ENCODE measurements at places on chromosomes 16 and 17.

- H3K27me3 ChIP-seq = no peaks in the 10 kb centered on the region
- no peaks in the 10 kb centered on the region for H3K36me3 ChIP-seq
- DNase-seq = no peak
- no peaks in the 10 kb centered on the region for H3K4me1 ChIP-seq
Measured at GRCh38 chr17:43461185-43461584, 22.6 kb upstream of the DHX8 start.

DNA sequence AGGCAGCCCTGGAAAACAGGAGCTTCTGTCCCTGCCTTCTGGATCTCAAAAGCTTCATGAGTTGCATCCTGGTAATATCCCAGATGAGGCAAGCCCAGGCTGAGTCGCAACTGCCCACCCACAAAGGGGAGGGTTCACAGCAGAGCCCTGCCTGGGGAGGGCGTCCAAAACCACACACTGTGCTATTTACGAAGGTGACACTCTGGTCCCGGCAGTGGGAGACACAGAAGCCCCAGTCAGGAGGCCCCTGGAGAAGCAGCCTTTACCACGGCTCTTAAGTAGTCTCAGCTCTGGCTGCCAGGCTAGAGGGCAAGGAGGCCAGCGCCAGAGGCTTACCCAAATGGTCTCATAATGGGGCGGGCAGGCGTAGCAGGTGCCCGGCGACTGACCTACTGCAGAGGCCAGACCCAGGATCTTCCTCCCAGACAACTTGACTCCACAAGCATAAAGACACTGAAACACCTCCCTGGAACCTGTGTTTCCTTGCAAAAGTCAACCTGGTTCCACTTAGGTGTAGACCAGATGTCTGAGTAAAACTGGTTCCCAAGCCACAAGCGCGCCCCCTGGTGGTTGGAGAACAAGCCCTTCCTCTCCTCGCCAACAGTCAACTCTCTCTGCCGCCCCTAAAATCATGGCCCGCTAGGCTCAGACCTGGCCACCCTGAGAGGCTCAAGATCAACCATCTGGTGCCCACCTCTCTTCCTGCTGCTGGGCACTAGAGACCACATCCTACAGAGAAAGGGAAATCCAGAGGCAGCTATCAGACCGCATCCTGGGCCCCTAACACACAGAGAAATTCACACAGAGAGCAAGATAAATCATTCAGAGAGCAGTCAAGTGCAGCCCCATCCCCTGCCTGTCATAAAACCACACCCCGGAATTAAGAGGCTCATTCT is 5.2 kb downstream of the AXIN2 start:
- no peak overlapping the region for H3K4me3 ChIP-seq
- H3K36me3 ChIP-seq = peaks cover 8% of the 10 kb centered on the region
- no peak overlapping the region for H3K27ac ChIP-seq

- DNase-seq = no peak
- H3K27ac ChIP-seq = no peak overlapping the region
- peaks cover 14% of the 10 kb centered on the region for H3K36me3 ChIP-seq
Measured at GRCh38 chr17:4301066-4301465, 37.3 kb upstream of the ANKFY1 start.

DNA sequence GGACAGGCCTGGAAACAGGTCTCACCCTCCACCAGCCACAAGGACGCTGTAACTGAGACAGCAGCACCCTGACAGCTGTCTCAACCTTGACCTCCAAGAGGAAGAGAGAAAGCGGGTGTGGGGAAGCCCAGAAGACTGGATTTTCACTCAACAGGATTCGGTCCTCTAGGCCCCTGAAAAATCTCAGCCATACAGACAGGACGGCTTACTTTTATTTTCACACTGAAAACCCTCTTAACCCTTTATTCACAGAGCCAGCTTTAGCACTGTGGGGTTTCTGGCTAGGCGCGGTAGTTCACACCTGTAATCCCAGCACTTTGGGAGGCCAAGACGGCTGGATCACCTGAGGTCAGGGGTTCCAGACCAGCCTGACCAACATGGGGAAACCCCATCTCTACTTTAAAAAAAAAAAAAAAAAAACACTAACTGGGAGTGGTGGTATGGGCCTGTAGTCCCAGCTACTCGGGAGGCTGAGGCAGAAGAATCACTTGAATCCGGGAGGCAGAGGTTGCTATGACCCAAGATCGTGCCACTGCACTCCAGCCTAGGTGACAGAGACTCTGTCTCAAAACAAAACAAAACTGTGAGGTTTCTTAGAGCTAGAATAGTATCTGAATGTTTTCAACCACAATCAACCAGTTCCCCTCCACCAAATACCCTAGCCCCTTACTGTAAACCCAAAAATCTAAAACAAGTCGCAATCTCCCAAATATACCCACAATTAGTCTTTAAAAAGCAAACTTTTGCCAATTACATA is 5.3 kb downstream of the ANKRD11 start:
- no peaks in the 10 kb centered on the region for H3K36me3 ChIP-seq
- H3K4me1 ChIP-seq = peaks cover 58% of the 10 kb centered on the region
- no peak for DNase-seq
- H3K27ac ChIP-seq = peak overlapping the region; percentile 23

DNA sequence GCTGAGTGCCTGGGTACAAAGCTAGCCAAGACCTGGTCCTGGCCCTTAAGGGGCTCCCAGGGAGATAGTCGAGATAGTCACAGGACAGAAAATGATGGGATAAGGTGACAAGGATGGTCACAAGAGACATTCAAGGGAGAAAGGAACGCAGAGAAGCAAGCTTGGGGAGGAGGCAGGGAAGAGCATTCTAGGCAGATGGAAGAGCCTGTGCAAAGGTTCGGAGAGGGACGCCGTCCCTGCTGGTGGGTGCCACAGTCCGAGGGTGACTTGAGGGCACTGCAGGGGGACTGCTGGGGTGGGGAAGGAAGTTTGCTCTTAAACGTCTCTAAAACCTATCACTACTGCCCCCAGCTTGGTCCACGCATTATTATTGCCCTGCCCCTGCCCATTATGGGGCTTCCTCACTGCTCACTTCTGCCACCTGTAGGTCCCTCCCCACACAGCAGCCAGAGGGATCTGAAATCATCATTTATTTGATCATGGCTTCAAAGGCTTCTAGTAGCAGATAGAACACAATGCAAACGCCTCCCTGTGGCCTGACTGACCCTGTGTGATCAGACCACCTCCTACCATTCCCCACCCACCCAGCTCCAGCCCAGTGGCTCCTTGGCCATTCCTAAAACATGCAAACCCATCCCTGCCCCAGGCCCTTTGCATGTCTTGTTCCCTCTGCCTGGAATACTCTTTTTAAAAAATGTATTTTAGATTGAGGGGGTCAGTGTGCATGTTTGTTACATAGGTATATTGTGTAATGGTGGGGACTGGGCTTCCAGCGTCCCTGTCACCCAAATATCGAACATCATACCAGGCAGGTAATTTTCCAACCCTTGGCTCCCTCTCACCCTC is 60.3 kb downstream of the RMI2 start:
- H3K27ac ChIP-seq = no peak overlapping the region
- no peak overlapping the region for H3K4me3 ChIP-seq
- no peaks in the 10 kb centered on the region for H3K27me3 ChIP-seq
- no peaks in the 10 kb centered on the region for H3K36me3 ChIP-seq
- peak; percentile 25 for DNase-seq

DNA sequence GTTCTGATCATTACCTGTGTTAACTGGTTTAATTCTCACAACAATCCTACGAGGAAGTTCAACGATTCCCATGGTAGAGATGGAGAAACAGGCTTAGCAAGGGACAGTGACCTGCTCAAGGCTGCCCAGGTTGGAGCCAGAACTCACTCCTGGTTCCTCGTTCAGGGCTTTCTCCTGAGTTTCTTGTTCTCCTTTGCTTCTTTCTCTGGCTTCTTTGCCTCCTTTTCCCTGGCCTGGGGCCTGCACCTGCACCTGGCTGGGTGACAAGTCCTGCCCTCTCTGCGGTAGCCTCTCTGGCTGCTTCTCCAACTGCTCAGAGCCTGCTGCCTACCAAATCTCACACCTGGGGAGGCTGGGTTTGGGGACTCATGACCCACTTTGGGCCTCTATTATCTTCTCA is 2.8 kb downstream of the CCL22 start:
- H3K27ac ChIP-seq = no peak overlapping the region
- DNase-seq = no peak
- H3K27me3 ChIP-seq = no peaks in the 10 kb centered on the region
- H3K4me1 ChIP-seq = no peaks in the 10 kb centered on the region

DNA sequence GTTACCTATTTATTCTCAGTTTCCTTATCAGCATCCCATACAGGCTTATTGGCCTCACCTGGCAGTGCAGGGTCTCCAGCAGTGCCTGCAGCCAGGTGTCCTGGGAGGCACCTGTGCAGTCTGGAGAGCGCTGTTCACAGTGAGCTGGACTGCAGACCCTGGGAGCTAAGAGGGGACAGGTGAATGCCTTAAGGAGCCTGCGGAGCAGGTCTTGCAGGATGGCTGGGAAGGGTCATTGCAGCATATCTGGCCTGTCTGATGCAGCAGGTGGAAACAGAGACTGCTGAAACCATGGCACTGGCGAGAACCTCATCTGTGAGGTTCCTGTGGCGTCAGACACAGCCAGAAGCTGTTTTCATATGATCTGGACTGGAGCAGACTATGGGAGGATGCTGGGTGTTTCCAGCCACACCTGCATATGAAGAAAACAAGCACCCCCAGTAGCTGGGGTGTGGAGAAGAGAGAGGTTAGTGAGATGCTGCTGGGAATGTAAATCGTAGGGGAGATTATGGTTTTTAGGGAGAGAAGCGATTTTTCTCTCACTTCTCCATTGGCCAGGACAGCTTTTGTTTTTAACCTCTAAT is 77.0 kb downstream of the NTN1 start:
- H3K27me3 ChIP-seq = no peaks in the 10 kb centered on the region
- no peak overlapping the region for H3K4me3 ChIP-seq
- no peaks in the 10 kb centered on the region for H3K36me3 ChIP-seq
- no peak for DNase-seq
- H3K4me1 ChIP-seq = no peaks in the 10 kb centered on the region
- H3K27ac ChIP-seq = no peak overlapping the region

DNA sequence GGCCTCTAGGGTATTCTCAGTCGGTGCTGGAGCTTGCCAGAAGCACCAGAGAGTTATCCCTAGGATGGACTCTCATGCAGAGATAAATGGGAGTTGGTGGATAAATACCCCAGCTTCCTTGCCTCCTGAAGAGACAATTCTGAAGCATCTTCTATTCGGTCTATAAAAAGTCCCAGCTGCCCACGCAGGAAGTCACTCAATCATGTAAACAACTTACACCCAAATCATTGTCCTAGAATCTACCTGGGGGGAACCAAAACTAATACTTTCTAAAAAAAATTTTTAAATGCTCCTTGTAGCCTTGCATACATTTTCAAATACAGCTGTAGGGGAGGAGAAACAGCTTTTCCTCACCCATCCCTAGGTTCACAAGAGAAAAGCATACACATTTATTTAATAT is 66.6 kb upstream of the ELAC2 start:
- no peaks in the 10 kb centered on the region for H3K4me1 ChIP-seq
- no peak overlapping the region for H3K27ac ChIP-seq
- H3K36me3 ChIP-seq = no peaks in the 10 kb centered on the region

GRCh38 chr17:74387365-74388218 is 20.3 kb downstream of the GPR142 start:
- no peak for DNase-seq
- no peaks in the 10 kb centered on the region for H3K27me3 ChIP-seq
- no peak overlapping the region for H3K4me3 ChIP-seq
- no peak overlapping the region for H3K27ac ChIP-seq
- no peaks in the 10 kb centered on the region for H3K36me3 ChIP-seq

- H3K27me3 ChIP-seq = no peaks in the 10 kb centered on the region
- no peak overlapping the region for H3K27ac ChIP-seq
- H3K4me3 ChIP-seq = no peak overlapping the region
Measured at GRCh38 chr17:63258785-63259184, 187.3 kb downstream of the CYB561 start.

- H3K4me3 ChIP-seq = no peak overlapping the region
- H3K27me3 ChIP-seq = no peaks in the 10 kb centered on the region
- DNase-seq = no peak
- H3K27ac ChIP-seq = no peak overlapping the region
Measured at GRCh38 chr16:74053312-74053711, 243.3 kb upstream of the PSMD7 start.

GRCh38 chr16:9374061-9374460 is 282.6 kb downstream of the HAPSTR1 start:
- DNase-seq = no peak
- H3K36me3 ChIP-seq = no peaks in the 10 kb centered on the region
- H3K4me3 ChIP-seq = no peak overlapping the region
- no peak overlapping the region for H3K27ac ChIP-seq

- no peak for DNase-seq
- H3K4me3 ChIP-seq = no peak overlapping the region
- no peaks in the 10 kb centered on the region for H3K27me3 ChIP-seq
- no peaks in the 10 kb centered on the region for H3K4me1 ChIP-seq
- H3K27ac ChIP-seq = no peak overlapping the region
Measured at GRCh38 chr17:80939151-80940145, 52.2 kb upstream of the CHMP6 start.

GRCh38 chr17:74842599-74843351 is 16.9 kb downstream of the GRIN2C start:
- DNase-seq = no peak
- no peaks in the 10 kb centered on the region for H3K27me3 ChIP-seq
- H3K27ac ChIP-seq = peak overlapping the region; percentile 66
- H3K4me3 ChIP-seq = peak overlapping the region; percentile 50

GRCh38 chr17:34755981-34756636 is 176.7 kb downstream of the TMEM132E start:
- no peak for DNase-seq
- H3K36me3 ChIP-seq = no peaks in the 10 kb centered on the region
- no peak overlapping the region for H3K27ac ChIP-seq

DNA sequence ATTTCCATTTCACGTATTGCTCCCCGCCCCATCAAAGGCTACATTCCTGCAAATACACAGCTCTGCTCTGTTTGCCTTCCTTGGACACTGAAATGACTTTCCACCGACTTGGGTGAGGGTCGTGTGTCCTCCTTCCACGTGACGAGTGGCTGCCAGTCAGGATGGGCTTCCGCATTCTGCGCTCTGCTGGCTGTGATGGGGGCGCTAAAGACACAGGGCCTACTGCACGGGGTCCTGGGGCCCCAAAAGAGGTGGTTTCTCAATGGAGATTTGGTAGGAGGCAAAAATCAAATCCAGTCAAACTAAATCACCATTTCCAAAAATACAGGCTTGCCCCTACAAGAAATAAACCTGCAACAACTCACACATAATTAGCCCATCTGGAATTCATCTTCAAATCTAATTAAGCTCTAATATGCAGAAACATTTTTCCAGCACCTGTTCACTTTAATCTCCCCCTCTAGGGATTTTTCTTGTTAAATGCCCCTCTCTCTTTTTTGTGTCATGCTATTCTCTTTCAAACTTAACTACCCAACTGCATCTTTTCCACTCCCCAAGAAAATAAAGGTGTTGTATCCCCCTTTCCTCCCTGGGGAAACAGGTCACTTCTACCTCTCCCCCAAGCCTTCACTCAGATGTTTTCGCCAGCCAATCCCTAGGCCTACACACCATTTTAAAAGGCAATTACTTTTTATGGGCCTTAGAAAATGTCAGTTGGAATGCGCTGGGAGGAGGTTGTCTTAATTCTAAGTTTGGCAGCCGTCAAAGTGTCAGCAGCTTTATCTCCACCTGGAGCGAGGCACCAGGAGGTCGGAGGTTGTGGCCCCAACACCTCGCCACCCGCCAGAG is 21.9 kb upstream of the FAAP100 start:
- no peaks in the 10 kb centered on the region for H3K27me3 ChIP-seq
- H3K36me3 ChIP-seq = peaks cover 25% of the 10 kb centered on the region
- H3K4me3 ChIP-seq = no peak overlapping the region

Data from Panc1 (cell line).